AG09319 (cell line): ENCODE measurements at places on chromosomes 2 and 18.

- DNase-seq, result no peak
These were observed 286.9 kb downstream of the MEIS1 start for GRCh38 chr2:66721776-66722175.

GRCh38 chr2:1455466-1455865 lies 42.2 kb downstream of the TPO start:
- DNase-seq, result no peak

- no peak for DNase-seq
These were observed 146.7 kb downstream of the LRATD1 start for GRCh38 chr2:14779252-14779651.

DNA sequence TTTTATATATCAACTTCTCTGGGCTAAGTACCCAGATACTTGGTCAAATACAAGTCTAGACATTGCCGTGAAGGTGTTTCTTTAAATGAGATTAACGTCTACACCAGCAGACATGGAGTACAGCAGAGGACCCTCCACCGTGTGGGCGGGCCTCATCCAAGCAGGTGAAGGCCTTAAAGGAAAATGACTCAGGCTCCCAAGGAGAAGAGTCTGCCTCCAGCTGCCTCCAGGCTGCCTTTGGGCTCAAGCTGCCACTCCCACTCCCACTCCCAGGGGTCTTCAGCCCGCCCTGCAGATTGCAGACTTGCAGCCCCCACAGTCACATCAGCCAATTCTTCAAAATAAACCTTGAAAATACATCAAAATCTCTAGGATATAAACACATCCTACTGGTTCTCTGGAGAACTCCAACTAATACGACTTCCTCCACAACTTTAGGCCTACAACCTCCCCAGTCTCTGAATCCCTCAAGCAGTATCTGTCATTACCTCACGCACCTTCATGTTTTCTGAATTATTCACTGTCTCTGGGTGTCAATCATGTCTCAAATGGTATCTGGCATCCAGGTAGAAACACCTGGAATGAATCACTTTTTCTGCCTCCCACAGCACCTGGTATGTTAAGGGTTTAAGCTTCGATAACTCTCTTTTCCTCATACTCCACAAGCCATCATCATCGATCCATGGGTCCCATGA lies 6.9 kb downstream of the ITGB1BP1 start:
- no peak for DNase-seq

- DNase-seq, result no peak
These were observed 10.4 kb downstream of the MEIS1 start for GRCh38 chr2:66445076-66445924.

- DNase-seq, result no peak
These were observed 74.6 kb upstream of the FOSL2 start for GRCh38 chr2:28318023-28318422.

DNA sequence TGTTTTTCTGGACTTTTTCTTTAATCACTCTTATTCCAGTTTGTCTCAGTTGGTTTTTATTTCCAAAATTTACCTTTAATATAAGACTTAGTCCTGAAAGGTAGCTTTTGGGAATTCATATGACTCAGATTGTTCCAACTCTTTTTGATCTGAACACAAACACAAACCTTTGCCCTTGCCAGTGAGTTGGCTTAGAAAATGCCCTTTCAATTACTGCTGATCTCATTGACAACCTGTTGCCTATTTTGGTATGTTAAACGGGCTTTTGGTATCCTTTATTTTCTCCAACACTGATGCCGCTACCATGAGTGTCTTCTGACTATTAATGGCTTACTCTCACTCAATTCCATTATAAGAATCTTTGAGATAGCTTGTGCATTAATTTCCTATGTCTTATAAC lies 143.4 kb downstream of the GULP1 start:
- DNase-seq, result no peak

DNA sequence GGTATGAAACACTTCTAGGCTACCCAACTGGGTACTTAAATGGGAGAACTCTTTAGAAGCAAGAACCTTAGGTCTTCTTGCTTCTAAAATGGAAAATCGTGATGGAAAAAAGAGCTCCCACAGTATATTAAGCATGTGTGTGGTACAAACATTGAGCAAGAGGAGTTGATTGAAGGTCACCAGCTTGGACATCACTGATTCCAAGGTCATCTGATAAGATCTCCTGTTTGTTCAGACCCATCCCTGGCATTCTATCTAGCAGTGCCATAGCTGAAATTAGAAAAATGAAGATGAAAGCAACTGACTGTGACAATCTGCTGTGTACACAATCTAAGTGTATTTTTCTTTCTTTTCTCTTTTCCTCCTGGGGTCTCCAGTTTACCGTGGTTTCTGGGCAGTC lies 35.7 kb downstream of the TMEM182 start:
- DNase-seq, result no peak

GRCh38 chr2:200602584-200602983 lies 16.8 kb downstream of the AOX1 start:
- DNase-seq, result no peak

DNA sequence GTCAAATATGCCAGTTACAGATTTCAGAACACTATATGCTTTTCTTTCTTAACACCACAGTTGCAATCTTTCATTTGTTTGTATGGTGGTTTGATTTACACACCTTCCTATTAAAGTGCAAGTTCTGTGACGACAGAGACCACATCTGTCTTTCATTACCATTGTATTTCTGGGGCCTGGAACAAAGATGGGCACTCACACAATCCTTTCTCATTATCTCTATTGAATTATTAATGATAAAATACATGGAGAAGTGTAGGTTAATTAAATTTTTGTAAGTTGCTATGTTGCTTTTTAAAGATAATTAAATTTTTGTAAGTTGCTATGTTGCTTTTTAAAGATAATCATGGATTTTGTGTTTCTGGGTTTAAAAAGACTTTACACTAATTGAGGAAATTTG lies 79.9 kb downstream of the KCTD18 start:
- DNase-seq, result no peak

DNA sequence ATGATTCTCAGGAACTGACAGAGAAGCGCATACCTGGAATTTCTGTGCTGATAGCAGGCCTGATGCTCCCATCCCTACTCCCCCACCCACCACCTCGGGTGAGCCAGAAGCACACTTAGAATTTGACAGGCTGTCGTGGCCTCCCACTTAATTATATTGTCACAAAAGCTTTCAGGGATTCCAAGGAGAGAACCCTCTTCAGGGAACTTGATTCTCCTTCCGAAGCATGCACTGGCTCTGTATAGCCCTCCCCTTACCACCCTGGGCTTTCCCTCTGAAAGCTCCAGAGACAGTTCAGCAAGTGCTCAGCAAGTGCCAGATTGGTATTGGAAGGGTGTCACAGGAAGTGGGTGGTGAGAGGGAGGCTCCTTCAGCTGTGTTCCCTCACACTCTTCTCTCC lies 252.5 kb upstream of the SIX2 start:
- no peak for DNase-seq

DNA sequence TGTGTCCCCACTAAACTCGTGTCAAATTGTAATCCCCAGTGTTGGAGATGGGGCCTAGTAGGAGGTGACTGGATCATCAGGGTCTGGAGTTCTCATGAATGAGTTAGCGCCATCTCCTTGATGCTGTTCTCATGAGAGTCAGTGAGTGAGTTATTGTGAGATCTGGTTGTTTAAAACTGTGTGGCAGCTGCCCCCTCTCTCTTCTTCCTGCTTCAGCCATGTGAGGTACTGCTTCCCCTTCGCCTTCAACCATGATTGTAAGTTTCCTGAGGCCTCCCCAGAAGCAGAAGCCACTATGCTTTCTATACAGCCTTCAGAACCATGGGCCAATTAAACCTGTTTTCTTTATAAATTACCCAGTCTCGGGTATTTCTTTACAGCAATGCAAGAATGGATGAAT lies 50.4 kb downstream of the AP1S3 start:
- no peak for DNase-seq

- DNase-seq, result no peak
These were observed 679.1 kb downstream of the METTL4 start for GRCh38 chr18:1892191-1892590.

DNA sequence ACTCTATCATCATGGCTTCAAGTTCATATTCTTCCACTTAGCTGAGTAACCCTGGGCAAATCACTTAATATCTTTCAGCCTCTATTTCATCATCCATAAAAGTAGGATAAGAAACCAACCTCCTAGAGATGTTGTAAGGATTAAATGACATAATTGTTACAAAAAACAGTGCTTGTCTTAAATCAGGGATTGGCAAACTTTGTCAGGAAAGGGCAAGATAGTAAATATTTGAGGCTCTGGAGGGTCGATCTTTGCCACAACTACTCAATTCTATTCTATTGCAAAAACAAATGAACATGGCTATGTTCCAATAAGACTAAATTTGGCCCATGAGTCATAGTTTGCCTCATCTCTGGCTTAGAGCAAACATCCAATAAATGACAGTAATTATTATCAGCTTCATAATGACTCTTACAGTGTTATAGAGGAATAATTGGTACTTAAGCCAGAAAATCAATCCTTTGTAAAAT lies 184.7 kb downstream of the SATB2 start:
- peak; percentile 71 for DNase-seq

- no peak for DNase-seq
These were observed 313.3 kb downstream of the AGAP1 start for GRCh38 chr2:235806986-235807750.

- DNase-seq, result no peak
These were observed 12.8 kb downstream of the NOSTRIN start for GRCh38 chr2:168814939-168815907.

DNA sequence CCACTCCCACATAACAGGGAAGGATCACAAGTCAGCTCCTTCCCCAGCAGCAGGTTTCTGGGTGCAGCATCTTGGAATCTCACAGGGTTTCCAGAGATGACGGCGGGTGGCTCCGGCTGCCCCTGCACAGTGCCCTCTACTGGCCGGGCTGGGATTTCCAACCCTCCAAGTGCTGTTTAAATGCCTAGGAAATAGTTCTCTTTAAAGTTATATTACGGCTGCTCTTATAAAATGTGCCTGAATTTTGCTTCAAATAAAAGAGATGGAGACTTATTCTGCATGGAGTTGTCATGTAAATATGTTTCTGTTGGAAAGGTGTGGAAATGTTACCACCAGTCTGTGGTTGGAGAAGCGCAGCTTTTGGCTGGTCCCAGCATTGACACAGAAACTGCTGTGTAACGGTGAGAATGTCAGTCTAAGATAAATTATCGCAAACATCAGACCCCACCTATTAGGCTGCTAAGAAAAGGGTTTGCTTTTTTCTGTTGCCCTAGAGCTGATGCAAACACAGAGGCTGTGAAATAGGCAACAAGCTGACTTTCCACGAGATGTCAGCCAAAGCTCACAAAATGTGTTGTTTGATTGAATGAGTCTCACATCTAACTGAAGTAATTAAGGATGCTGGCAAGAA lies 3.3 kb upstream of the HJURP start:
- no peak for DNase-seq

GRCh38 chr2:122150524-122151280 lies 395.3 kb downstream of the TSN start:
- DNase-seq, result no peak

- DNase-seq, result no peak
These were observed 9.0 kb upstream of the ONECUT2 start for GRCh38 chr18:57426187-57426586.

DNA sequence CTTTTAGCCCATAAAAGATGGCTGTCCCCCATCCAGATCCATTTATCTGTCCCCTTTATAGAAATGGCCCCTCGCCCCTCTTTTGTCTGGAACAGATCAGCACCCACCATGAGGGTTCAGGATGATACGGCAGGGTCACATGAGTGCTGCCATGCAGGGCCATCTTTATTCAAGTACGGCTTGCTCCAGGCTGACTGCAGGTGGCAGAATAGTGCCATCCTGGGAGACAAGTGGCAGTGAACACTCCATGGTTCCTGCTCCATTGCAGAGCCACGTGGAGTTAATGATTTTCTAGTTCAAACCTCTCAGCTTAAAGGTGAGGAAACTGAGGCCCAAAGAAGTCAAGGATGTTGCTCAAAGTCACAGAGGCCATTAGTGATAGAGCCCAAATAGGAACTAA lies 180.6 kb downstream of the CLIP4 start:
- no peak for DNase-seq

DNA sequence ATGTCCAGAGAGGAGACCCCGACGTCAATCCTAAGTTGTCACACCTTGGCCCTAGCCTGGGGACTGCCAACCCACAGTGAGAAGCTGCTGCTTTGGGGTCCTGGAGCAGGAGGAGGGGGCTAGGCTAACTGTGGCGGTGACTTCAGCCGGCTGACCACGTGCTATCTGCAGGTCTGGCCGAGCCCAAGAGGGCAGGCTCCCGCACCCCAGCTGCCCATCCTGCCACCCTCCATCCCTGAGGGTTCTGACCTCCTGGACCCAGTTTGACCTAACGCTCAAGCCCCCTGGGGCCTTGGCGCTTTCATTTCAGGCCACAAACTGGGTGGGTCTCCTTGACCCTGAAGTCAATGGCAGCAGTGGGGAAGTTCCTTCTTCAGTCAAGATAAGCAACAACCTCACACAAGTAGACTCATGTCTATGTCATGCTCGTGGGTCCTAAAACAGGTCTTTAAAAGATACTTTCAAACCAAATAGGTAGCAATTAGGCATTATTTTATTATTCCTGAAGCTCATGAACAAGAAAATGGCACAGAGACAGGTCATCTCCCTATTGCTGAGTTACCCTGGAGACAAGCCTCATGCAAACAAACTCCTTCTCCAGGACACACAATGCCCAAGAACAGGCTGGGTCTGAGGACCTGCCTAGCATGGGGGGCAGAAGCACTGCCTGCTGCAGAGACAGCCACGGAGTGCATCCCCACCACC lies 2.3 kb downstream of the HES6 start:
- DNase-seq, result no peak

GRCh38 chr18:36085195-36085594 lies 17.8 kb upstream of the RPRD1A start:
- no peak for DNase-seq

- DNase-seq, result no peak
These were observed 18.1 kb upstream of the SERPINB2 start for GRCh38 chr18:63869374-63869773.

DNA sequence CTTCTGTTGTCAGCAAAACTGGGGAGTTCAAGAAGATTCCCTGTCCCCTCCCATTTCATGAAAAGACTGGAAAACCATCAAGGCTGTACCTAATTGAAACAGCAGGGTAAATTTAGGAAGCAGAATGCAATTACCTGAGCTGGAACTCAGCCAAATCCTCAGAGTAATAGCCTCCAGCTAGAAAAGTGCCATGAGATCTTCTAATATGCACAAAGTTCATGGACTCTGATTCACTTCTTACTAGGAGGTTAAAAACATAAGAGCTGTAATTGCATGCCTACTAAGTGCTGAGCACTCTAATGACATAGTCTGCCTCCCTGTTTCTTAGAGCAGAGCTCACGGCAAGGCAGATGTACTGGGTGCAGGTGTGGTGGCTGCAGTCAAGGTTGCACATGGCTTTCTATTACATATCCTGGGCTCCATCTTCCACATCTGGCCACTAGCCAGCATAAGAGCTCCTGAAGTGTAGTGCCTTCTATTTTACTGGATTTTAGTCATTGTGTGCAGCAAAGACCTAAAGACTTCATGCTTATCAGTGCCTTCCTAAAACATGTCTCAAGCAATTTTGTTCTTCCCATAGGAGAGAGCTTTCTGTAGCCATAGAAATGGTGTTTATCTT lies 341.7 kb downstream of the PTPRM start:
- DNase-seq, result no peak

DNA sequence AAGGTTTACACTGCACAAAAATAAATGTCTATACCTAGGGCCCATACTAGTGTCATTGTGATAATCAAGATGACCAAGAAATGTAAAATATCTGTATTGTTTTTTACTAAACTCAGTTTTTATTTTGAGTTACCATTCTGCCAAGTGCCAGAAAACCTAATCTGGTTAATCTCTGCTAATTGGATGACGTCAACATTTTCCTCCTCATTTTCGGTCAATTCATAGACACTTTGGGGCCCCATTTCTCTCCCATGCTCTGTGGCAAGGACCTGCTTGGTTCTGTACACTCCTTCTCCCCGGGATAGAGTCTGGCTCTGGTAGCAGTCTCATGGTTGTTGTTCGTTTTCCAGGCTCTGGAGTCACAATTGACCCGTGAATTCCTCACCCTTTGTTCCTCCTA lies 186.5 kb upstream of the TCF4 start:
- DNase-seq, result no peak
